Fibroblast of lung (primary cell): ENCODE measurements at places on chromosomes 7 and 10. TPM values are rescaled to one million over a fixed set of nuclear protein-coding genes. Genes with fewer than 3 reads are reported as not detected.

GRCh38 chr10:119893074-119893473 lies 544 bp downstream of the SEC23IP start:
- DNase-seq, result no peak

- DNase-seq, result no peak
Observed at GRCh38 chr10:69014171-69014570, 25.6 kb downstream of the KIFBP start.

- DNase-seq, result peak; percentile 39
Observed at GRCh38 chr10:14086596-14086995, 244.1 kb downstream of the FRMD4A start.

DNA sequence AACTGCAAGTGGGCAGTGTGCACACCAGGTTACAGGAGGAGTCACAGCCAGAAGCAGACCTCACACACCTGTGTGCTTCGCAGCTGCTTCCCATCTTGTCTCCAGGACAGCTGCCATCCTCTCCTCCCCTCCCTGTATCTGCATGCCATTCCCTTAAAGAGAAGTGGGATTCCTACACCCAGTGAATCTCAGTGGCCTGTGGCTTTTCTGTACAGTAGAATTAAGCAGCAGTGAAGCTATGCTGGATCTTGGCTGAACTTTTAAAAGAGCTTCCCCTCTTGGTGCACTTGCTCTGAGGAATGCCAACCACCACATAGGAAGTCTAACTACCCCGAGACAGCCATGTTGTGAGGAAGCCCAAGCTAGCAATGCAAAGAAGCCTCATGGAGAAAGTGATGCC lies 236.5 kb upstream of the ZMIZ1 start:
- DNase-seq, result no peak

DNA sequence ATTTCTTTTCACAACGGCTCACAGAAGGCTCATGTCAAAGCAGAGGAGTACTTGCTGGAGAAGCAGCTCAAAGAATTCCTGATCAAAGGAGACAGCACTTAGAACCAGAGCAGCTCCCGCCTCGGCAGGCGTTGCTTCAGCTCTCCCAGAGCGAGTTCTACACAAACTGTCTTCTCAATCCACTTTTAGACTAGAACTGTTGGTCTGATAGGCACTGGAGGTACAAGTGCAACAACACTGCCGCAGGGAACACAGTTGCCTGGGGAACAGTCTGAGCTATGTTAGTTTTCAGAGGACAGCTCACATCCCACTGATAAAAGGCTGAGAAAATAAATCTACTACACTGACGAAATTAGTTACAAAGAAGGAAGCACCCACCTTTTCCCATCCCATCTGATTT lies 35.4 kb downstream of the CYTH3 start:
- DNase-seq, result no peak

DNA sequence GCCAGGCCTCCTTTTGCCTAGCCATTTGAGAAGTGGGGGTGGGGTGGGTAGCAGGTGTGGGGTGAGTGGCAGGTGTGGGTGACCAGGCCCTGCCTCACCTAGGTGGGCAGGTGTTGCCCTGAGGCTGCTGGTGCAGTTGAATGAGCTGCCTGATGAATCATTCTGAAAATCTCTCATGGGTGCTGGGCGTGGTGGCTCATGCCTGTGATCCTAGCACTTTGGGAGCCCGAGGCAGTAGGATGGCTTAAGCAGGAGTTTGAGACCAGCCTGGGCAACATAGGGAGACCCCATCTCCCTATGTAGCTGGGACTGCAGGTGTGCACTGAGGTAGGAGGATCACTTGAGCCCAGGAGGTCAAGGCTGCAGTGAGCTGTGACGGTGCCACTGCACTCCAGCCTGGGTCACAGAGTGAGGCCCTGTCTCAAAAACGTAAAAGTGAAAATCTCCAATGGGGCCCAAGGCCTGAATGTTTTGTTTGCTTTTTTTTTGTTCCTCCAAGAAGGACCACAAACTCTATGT lies 17.7 kb downstream of the TSPAN14 start:
- no peak for DNase-seq

- peak; percentile 80 for DNase-seq
Observed at GRCh38 chr10:71187600-71187999, 24.8 kb upstream of the UNC5B start.

- DNase-seq, result no peak
Observed at GRCh38 chr10:116631871-116632295, 11.1 kb downstream of the PNLIPRP2 start.

Gene PDCD4
- polyA plus RNA-seq, result 48.5 and 54.6 TPM in 2 replicates

Gene CFAP58
- 0.24 and 0.42 TPM in 2 replicates for polyA plus RNA-seq

Gene VIPR2
- polyA plus RNA-seq, result not detected in 2 replicates
